ENCODE measurements at places on chromosomes 1 and 21.

- DNase-seq, result peak; percentile 86
Observed at GRCh38 chr1:87826681-87827251, 498.1 kb downstream of the LMO4 start.

GRCh38 chr21:17461582-17461981 lies 51.3 kb upstream of the CXADR start:
- no peak for DNase-seq

DNA sequence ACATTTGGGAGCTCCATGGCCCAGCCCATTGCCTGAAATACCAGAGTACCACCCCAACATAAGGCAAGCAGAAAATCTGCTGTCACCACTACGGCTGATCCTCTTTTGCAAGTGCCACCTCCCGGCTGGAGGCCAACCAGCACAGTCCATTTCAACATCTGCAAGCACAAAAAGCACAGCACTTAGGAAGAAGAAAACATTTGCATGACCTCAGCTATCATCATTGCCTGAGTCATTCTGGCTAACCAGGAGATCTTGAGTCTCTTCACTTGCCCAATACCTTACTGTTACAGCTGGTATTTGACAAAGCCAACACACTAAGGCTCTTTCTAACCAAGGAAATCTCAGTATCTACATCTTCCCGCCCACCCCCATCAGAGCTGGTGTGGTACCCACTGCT lies 55.9 kb downstream of the NEK7 start:
- DNase-seq, result no peak

- no peak for DNase-seq
Observed at GRCh38 chr1:30085811-30086770, 637.3 kb downstream of the MATN1 start.

GRCh38 chr1:154807048-154807591 lies 63.0 kb downstream of the KCNN3 start:
- no peak for DNase-seq

GRCh38 chr1:52693843-52694242 lies 4.3 kb downstream of the COA7 start:
- no peak for DNase-seq

GRCh38 chr1:154729577-154729976 lies 121.6 kb upstream of the ADAR start:
- no peak for DNase-seq

- DNase-seq, result no peak
Observed at GRCh38 chr1:171953835-171954234, 112.5 kb downstream of the DNM3 start.

DNA sequence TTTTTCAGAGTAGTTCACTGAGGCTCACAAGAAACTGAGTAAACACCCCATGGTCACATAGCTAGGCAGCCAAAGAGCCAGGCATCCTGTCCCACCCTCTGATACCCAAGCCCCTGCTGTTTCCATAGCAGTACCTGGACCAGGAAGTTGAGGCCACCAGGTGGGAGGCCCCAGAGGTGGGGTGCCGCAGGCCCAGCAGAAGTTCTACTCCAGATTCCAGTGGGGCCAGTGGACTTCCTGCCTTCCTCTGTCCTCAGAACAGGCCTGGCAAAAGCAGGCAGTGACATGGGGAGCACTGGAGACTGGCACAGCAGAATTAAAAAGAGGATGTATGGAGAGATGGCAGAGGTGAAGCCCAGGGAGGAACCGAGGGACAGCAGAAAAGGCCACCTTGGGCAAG lies 19.0 kb downstream of the FOXO6 start:
- DNase-seq, result no peak

GRCh38 chr1:246434335-246434734 lies 72.7 kb downstream of the SMYD3 start:
- DNase-seq, result no peak

DNA sequence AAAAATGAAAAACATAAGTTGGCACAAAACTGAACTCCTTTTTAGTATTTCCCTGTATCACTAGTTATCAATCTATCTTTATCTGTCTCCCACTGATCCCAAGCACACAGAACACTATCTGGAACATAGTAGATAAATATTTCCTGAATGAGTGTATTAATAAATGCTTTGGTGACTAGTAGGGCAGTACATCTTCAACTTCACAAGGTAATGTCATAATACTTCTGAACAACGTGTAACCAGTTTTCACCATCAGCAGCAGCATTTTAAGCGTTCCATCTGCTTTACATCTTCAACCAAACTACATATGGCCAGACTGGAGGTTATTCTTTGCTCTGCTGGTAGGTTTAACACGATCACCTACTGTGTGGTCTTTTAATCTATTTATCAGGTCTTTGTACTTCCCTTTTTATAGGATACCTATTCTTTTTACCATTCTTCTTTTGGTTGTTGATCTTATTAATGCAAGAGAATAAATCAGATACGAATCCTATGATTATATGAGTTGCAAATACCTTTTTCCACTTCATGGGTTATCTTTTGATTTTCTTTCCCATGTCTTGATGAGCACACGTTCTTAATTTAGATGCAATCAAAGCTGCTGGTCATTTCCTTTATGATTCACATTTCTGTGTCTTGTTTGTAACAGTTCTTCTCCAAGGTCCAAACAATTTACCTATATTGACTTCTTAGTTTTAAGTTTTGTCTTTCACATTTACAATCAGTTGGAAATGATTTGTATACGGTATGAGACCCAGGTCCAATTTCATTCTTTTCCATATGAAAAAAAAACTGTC lies 16.3 kb downstream of the GPBP1L1 start:
- no peak for DNase-seq
